Activated naive CD4-positive, alpha-beta T cell treated with anti-CD3 and anti-CD28 coated beads, Interleukin-2, amount 10 ng/mL, durations not matched to agents 5 hours and 36 hours (primary cell): ENCODE measurements at places on chromosomes 11 and 22. TPM values are rescaled to one million over a fixed set of nuclear protein-coding genes. Genes with fewer than 3 reads are reported as not detected.

The PTPRCAP gene
- 404 TPM for total RNA-seq

The PRR33 gene
- total RNA-seq, result 0.05 TPM

The PIH1D2 gene
- total RNA-seq, result 0.28 TPM

The ZNF215 gene
- 0.63 TPM for total RNA-seq

The LARGE2 gene
- total RNA-seq, result 0.33 TPM

The CCDC88B gene
- total RNA-seq, result 126 TPM

The SLC43A1 gene
- 29.8 TPM for total RNA-seq

The APOBEC3C gene
- 104 TPM for total RNA-seq

The SLC22A12 gene
- not detected for total RNA-seq

The PLEKHA7 gene
- 4.9 TPM for total RNA-seq

The SLC29A2 gene
- 16.2 TPM for total RNA-seq

The ACR gene
- not detected for total RNA-seq

The TTC36 gene
- 0.55 TPM for total RNA-seq
